ENCODE measurements at places on chromosomes 5 and 9. TPM values are rescaled to one million over a fixed set of nuclear protein-coding genes. Genes with fewer than 3 reads are reported as not detected.

DNA sequence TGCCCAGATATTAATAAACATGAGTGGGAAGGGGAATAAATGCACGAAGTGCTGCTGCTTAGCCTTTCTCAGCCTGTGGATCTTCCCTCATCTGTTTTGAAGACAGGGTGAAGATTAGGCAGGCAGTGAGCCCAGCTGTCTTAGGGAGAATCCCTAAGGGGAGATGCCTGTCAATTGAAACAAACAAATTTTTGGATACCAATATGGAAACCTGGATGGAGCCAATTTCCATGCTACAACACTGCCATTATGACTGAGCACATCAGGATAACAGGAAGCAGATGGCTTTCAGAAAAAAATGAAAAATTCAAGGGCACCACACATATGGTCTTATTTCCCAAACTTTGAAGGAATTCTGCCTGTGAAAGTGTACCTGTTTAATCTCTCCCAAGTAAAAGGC, 80.3 kb downstream of the HMHB1 start:
- DNase-seq: no peak

DNA sequence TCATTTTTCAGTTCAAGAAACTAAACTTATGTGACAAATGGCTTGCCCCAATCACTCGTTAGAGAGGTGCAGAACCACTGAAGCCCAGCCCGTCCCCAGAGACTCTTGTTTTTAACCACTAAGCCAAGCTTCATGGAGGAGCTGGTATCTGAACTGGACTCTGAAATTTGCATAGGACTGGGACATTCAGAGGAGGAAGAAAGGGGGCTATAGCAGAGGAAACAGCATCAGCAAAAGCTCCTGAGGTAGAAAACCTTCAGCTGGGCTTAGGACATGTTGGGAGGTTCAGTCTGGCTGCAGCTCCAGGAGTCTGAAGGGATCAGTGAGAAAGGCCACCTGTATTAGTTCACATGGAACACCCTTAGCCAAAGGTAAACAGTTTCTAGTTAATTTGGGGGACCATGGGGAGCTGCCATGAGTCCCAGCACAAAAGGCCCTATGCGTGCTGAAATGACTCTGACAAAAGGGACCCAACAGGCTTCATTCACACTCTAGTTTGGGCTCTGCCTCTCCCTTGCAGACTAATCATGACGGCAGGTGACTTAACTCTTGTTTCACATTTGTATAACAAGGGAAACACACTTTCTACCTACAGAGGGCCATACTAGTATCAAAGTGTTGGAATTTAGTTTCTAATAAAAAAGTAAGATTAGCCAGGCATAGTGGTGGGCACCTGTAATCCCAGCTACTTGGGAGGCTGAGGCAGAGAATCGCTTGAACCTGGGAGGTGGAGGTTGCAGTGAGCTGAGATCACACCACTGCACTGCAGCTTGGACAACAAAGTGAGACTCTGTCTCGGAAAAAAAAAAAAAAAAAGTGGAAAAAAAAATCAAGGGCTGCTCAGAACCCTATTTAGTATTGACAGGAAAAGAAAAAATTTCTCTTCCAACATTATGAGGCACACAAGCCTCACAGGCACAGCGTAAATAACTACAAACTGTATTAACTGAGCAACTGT, 10.2 kb downstream of the FBXO10 start:
- DNase-seq: no peak

- no peak for DNase-seq
These were observed 125.7 kb downstream of the SEMA6A start for GRCh38 chr5:116448870-116449427.

DNA sequence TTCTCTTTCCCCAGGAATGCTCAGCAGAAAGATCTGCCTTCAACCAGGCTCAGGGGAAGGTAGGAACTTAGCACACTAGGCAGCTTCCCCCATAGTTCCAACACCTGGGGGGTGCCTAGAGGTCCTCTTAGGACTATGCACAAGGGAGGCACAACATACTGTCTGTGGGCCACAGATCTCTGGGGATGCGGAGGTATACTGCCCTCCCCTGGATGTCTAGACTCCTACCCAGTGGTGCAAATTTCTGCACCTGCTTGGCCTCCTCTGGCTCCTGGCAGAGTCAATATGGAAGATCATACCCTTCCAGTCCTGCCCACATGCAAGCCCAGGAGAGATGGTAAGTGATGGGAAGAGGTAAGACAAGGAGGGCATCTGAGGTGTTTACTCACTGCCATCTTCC, 247.5 kb upstream of the DAPK1 start:
- DNase-seq: no peak

- DNase-seq: peak; percentile 95
These were observed 865 bp upstream of the SLC22A4 start for GRCh38 chr5:132293066-132293991.

DNA sequence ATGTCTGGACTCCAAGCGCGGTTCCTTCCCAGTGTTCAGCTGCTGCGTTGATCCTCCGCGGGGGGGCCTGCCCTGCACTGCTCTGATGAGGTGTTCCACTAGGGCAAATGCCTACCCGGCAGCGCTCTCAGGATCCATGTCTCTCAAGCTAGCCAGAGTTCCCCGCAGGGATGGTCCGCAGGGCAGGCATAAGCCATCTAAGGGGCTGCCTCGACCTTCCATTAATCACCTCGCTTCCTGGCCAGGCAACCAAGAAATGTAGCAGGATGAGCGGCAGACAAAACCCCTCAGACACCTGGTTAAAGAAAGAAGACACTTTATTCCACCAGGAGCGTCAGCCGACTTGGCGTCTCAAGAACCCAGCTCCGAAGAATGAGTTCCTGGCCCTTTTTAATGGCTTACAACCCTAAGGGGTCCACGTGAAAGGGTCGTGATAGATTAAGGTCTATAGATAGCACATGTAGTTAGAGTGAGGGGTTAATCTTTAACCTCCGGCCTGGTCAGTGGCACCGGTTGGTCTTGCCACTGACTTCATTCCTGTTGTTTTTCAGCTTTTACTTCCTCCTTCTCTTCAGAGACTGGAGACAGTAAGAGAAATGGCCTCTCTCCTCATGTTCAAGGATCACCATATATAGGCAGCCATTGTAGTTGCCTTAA, 47.2 kb upstream of the COX7C start:
- DNase-seq: no peak

DNA sequence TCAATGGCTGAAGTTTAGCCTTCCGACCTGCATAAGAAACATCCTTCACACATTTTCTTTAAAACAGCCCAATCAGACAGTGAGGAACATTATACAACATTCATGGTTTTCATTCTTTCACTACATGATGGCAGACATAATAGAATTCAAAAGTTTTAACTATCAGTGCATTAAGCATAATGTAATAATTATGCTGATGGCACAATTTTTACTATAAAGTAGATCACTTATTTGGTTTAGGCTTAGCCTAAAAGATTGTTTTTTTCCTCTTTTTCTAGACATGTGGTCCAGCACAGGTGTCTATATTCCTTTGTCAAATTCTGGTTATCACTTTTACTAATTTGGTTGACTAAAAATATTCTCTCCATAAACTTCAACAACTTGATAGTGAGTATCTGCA, 46.5 kb downstream of the EFNA5 start:
- no peak for DNase-seq

- no peak for DNase-seq
These were observed 85.6 kb downstream of the PSD2 start for GRCh38 chr5:139881143-139881733.

GRCh38 chr9:109735801-109736200, 44.2 kb upstream of the PALM2AKAP2 start:
- no peak for DNase-seq

DNA sequence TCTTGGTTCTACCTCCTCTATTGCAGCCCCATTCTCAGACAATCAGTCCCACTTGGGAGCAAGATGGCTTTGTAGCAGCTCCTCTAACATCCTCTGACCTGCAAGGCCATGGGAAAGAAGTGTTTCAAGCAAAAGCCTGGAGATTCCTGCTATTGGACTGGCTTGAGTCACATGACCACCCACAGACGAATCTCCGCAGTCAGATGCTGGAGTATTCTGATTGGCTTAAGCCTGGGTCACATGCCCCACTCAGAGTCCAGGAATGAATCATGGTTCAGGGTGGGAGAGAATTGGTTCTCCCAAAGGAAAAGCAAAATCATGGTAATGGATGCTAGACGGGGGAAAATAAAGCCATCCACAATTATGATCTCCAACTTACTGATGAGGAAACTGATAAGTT, 22.6 kb upstream of the LMX1B start:
- no peak for DNase-seq

DNA sequence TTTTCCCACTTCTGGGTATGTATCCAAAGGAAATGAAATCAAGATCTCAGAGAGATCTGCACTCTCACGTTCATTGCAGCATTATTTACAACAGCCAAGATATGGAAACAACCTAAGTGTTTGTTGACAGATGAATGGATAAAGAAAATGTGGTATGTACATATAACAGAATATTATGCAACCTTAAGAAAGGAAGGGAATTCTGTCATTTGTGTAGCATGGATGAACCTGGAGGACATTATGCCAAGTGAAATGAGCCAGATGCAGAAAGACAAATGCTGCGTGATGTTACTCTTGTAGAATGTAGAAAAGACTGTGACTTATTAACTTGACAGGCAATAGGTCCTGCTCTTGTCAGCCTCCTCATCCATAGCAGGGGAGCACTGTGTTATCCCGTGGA, 31.4 kb downstream of the PPARGC1B start:
- DNase-seq: no peak

GRCh38 chr9:79196606-79197005, 375.2 kb upstream of the TLE4 start:
- DNase-seq: no peak

DNA sequence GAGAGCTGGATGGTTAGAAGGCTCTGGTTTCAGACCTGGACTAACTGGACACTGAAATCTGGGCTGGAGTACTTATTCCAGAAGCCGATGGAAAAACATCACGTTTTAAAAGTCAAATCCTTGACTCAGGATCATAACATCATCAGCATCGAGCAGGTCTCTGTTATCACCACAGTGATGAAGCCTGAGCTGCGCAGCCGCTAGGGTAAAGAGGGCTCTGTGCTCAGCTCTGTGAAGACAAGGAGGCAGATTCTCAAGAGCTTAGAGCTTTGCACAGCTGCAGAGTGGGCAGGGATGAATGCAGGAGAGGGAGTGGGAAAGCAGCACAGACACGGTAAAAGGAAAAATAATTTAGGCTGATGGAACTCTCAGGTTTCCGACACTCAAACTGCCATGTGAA, 208.8 kb upstream of the TAS2R1 start:
- DNase-seq: no peak

The ABLIM3 gene
- total RNA-seq: 2.6 TPM

The MCC gene
- total RNA-seq: 17.1 TPM

The IL9 gene
- total RNA-seq: not detected

The SLC28A3 gene
- not detected for total RNA-seq

The CBY3 gene
- total RNA-seq: not detected

The SPRY4 gene
- 14.3 TPM for total RNA-seq
